ENCODE measurements at places on chromosomes 3 and 15.

DNA sequence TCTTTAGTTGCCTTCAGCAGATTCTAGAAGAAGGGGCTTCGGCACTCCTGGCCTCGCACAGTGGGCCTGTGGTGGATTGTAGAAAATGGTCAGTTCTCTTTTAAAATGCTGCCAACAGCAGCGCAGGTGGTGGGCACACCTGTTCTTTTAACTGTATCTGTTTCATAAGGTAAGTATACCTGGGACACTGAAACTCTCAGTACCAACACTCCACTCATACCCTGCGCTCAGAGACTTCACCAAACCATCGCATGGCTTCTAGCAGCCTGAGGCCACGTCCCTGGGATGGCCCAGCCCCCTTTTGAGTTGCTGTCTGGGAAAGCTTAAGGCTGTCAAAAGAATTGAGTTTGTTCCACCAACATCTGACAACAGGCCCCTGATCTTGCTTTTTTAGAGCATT lies 56.7 kb upstream of the MCF2L2 start:
- no peak for DNase-seq

DNA sequence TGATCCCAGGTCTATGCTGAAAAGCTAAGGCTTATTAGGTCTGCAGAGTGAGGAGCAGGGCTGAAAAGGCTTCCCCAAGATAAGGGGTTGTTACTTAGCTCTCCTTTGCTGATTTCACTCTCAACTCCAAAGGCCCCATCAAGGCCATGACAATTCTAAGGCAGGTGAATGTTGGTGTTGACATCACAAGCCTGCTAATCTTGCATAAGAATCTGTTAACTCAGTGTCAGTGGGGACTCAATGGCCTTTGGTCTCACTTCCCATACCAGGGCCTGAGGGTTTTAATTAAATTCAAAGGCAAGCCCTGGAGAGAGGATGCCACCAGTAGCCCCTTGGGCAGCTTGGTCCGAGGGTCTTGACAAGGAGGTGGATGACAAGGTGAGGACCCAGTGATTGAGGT lies 9.4 kb upstream of the ALAS1 start:
- no peak for DNase-seq

- no peak for DNase-seq
These were observed 183.0 kb downstream of the ABHD5 start for GRCh38 chr3:43873723-43874122.

GRCh38 chr15:36970522-36970921 lies 129.8 kb downstream of the MEIS2 start:
- DNase-seq, result no peak

DNA sequence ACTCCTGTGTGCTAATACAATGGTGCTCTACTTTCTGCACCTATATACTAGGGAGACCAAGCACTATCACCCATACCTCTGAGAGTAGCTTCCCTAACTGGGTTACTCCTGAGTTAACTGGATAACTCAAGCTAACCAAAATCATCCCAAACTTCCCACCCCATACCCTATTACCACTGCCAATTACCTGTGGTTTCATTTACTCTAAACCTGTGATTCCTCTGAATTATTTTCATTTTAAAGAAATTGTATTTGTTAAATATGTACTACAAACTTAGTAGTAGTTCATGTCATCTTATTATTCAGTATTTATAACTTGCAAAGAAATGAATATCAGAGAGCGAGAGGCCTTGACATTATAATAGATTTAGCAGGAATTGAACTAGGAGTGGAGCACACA lies 340.5 kb downstream of the TBC1D5 start:
- no peak for DNase-seq

- DNase-seq, result no peak
These were observed 122.6 kb upstream of the MEF2A start for GRCh38 chr15:99443056-99443756.

GRCh38 chr15:96374499-96374898 lies 44.0 kb downstream of the NR2F2 start:
- DNase-seq, result no peak

- no peak for DNase-seq
These were observed 70.1 kb upstream of the SLCO3A1 start for GRCh38 chr15:91783451-91783850.

DNA sequence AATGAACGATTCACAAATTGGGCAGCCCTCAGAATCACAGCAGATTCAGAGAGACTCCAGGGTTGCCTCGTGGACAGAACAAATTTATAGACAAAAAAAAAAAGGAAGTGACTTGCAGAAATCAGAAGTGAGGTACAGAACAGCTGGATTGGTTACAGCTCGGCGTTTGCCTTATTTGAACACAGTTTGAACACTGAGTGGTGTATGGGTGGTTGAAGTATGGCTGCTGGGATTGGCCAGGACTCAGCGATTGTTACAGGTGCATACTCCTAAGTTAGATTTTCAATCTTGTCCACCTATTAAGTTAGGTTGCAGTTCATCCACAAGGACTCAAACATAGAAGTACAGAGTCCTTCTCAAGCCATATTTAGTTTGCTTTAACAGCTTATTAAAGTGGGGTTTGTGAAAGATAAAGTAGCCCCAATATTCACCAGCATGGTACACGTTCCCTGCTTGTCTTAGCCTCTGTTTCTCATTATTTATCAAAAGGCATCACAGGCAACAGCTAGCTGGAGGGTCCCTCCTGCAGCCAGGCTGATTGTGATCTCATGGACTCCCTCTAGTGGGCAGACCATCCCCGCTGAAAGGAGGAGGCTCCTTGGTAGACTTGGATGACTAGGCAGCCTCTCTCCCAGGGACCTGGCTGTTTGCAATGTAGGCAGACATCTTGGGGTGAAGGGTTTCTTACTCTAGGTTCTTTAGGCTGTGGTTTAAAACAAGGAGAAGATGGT lies 17.6 kb upstream of the ALDH1L1 start:
- DNase-seq, result peak; percentile 10

- no peak for DNase-seq
These were observed 18.7 kb downstream of the OCA2 start for GRCh38 chr15:28080386-28080785.

DNA sequence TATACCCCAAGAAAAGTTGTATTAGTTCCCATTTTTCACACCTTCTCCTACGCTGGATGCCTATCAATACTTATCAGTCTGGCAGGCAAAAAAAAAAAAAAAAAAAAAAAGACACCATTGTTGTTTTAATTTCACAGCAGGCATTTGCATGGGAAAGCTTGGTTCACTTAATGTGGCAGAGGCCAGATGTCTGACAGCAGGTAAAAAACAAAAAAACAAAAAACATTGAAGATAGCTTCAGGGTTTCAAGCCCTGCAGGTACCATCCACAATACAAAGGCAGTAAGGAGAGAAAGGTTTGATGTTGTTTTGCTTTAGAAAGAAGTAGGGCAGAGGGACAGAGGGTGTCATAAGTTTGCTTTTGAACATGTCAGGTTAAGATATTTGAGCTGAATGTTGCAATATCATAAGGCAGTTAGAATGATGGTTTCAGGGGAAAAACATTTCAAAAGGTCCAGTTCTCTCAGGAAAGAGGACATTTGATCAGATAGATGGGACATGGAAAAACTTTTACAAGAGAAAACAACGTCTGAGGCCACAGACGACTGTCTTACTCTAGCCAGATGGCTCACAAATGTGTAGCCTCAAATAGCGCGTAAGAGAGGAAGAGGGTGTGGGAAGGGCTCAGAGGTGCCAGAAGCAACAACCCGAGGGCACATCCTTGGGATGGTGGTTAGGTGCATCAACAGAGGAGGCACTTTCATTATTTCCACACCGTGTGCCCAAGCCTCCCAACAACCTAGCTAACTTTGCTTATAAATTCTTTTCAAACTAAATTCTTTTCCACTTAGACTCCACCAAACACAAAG lies 25.7 kb downstream of the PCOLCE2 start:
- no peak for DNase-seq

DNA sequence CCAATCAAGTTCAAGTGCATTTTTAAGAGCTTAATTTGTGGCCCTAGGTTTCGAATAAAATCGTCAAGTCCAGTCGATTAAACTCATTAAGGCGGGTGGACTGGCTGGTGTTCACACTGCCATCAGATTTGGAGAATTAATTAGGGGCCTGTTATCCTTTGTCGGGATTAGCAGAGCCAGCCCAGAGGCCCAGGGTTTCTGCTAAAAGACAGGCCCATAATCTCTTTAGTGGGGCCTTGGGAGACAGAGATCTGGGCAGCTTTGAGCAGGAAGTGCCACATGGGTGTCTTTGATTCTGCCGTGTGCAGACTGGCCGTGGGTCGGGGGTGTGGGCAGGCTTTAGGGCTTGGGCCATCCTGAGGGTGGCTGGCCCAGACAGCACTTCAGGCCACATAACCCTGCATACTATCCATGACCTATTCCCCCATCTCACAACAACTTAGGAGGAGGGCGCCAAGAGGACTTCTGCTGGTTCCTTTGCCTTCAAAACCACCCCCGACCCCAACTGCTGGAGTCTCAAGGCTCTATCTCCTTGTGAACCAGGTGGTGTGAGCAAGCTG lies 94.7 kb downstream of the PLXNA1 start:
- no peak for DNase-seq

DNA sequence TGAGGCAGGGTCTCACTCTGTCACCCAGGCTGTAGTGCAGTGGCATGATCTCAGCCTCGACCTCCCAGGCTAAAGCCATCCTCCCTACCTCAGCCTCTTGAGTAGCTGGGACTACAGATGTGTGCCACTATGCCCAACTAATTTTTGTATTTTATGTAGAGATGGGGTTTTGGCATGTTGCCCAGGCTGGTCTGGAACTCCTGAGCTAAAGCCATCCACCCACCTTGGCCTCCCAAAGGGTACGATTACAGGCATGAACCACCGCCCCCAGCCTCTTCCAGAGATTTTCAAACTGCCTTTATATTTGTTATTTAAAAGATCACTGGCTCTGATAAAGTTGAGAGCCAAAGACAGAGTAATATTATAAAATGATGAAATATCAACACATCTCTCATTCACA lies 37.3 kb downstream of the BSN start:
- DNase-seq, result no peak

DNA sequence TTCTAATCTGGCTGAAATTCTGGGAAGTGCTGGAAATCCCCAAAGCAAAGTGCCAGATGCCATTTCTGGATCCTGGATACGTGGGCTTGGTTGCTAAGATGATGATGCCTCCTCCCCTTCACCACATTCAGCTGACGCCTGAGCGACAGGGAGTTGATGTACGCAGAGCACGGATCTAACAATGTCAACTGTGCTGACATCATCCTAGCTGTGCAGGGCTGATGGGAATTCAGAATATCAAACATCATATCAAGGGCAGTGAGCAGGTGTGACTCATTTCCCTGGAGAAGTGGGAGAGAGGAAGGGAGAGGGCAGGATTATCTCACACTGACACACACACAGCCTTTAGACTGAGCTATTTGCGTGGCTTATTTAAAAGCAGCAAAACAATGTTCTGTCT lies 92.6 kb upstream of the ZBTB20 start:
- DNase-seq, result no peak

GRCh38 chr15:27124287-27124871 lies 153.4 kb downstream of the GABRG3 start:
- DNase-seq, result no peak

DNA sequence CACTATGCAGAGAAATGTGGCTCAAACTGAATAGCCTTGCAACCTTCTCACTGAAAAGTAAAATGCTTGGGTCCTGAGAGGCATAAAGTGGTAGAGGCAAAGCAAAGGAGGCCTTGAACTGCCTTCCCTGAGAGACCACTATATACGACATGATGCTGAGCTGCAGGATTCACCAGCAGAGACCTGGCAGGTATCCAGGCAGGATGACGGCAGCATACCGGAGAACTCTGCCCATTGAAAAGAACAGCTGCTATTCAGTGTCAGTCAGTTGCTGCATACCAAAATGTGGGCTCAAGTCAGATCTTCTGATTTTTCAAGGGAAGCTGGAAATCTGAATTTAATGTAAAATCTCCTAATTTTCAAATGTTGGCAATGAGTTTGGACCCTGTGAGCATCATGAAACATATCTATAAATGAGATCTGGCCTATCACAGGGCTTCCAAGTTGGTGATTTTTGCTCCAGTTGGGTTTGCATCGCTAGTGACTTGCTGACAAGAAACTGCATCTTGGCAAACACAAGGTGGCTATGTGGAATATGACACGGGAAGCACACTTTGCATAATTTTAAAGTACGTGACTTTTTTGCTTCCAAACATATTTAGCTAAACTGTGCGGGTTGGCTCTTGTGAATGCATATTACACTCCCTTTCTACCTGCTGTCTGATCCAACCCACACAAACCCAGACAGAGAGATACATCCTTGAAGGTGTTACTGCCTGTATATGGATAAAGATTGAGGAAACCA lies 529.0 kb downstream of the AGBL1 start:
- no peak for DNase-seq

GRCh38 chr15:85646538-85647091 lies 148.1 kb downstream of the KLHL25 start:
- no peak for DNase-seq

GRCh38 chr3:133330065-133330464 lies 69.8 kb upstream of the BFSP2 start:
- no peak for DNase-seq

DNA sequence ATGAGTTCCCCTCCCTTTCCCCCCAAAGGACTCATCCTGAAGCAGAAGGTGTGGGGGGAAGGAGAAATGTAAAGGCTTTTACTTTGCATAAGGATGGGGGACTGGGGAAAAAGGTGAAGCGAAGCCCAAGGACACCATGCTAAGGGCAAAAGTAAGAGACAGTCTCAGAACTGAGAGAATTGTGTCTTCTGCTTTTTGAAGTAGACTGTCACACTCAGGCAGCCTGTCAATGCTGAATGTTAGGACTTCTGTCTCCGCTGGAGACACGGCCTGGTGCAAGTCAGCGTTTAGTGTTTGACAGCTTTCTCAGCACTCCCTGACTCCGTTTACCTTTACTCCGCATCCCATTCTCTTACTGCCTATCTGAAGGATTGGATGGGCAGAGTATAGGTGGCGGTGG lies 13.8 kb downstream of the RBM5 start:
- DNase-seq, result no peak

GRCh38 chr15:98177966-98178592 lies 217.6 kb downstream of the ARRDC4 start:
- peak; percentile 26 for DNase-seq

GRCh38 chr3:11845651-11846050 lies 1.0 kb downstream of the TAMM41 start:
- no peak for DNase-seq

DNA sequence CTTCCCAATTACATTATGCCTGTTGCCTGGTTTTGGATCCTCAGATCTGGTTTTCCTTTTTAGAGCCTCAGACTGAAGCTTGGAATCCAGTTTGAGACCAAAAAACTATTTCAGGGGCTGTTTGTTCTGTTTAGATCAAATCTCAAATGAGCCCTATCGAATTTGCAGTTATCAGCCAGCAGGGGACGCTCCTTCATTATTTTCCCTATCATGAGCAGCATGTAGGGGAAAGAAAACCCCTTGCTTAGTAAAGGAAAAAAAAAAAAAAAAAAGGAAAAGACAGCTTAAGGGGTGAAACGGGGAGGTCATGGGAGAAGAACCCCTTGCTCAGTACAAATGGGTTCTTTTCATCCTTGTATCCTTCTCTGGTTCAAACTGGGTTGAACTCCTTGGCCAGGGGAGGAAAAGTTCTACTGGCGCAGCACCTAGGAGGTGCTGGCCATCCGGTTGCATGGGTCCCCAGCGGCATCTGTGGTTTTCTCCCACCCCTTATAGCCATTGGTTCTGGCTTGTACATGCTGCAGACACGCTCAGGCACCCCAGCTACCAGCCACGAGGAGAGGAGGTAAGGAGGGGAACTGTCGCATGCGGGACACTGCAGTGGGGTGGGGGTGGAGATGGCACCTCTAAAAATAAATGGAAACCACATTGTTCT lies 1375.1 kb upstream of the ALCAM start:
- no peak for DNase-seq

GRCh38 chr15:76967067-76967466 lies 27.9 kb upstream of the PSTPIP1 start:
- no peak for DNase-seq
